Astrocyte (in vitro differentiated cells and primary cell): ENCODE measurements at places on chromosomes 3 and 15.

DNA sequence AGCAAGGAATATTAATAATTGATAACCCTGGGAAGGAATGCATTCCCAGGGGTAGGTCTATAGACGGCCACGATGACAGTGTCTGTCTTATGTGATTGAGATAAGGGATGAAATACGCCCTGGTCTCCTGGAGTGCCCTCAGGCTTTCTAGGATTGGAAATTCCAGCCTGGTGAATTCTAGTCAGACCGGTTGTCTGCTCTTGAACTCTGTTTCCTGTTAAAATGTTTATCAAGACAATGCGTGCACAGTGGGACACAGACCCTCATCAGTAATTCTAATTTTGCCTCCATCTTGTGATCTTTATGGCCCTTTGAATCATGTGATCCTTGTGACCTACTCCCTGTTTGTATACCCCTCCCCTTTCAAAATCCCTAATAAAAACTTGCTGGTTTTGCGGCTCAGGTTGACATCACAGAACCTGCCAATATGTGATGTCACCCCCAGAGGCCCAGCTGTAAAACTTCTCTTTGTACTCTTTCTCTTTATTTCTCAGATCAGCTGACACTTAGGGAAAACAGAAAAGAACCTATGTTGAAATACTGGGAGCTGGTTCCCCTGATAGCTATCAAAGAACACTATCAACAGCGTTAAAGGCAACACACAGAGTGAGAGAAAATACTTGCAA, 183.3 kb downstream of the PDE8A start:
- no peak overlapping the region for H3K27ac ChIP-seq
- DNase-seq: no peak
- H3K36me3 ChIP-seq: no peaks in the 10 kb centered on the region

DNA sequence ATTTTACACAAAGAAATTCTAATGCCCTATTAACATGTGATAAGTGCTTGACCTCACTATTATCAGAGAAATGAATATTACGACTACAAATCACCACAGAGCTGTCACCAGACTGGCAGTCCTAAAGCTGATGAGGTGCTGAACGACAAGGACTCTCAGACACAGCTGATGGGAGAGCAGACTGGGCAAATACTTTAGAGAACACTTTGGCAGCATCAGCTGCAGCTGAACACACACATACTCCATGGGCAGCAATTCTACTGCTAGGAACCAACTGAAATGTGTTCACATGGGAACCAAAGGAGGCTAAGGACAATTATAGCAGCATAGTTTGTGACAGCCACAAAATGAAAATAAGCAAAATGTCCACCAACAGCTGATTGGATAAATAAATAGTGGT, 45.5 kb downstream of the SUSD5 start:
- H3K27ac ChIP-seq: no peak overlapping the region
- DNase-seq: no peak
- H3K4me3 ChIP-seq: no peak overlapping the region
- H3K4me1 ChIP-seq: no peaks in the 10 kb centered on the region
- H3K27me3 ChIP-seq: no peaks in the 10 kb centered on the region

DNA sequence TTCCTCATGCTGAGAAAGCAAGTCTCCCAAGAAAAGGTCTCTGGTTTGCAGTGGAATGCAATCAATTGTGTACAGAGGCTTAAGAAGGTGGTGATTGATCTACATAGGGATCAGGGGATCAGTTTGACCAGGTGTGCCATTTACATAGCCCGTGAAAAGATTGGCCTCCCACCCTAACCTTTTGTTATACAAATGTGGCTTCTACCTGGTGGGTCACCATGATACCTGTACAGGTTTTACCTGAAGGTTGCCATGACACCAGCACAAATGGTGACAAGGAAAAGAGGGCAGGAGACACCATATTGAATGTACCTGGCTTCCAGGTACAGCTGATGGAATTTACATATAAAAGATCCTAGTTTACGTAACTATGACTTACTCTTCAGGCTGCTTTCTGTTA, 25.5 kb upstream of the TEX55 start:
- no peaks in the 10 kb centered on the region for H3K27me3 ChIP-seq
- no peaks in the 10 kb centered on the region for H3K36me3 ChIP-seq
- no peaks in the 10 kb centered on the region for H3K4me1 ChIP-seq
- no peak overlapping the region for H3K4me3 ChIP-seq

- H3K4me3 ChIP-seq: no peak overlapping the region
- H3K36me3 ChIP-seq: no peaks in the 10 kb centered on the region
- no peak overlapping the region for H3K27ac ChIP-seq
- H3K4me1 ChIP-seq: no peaks in the 10 kb centered on the region
- no peaks in the 10 kb centered on the region for H3K27me3 ChIP-seq
Measured at GRCh38 chr15:35926007-35926380, 380.0 kb upstream of the DPH6 start.

DNA sequence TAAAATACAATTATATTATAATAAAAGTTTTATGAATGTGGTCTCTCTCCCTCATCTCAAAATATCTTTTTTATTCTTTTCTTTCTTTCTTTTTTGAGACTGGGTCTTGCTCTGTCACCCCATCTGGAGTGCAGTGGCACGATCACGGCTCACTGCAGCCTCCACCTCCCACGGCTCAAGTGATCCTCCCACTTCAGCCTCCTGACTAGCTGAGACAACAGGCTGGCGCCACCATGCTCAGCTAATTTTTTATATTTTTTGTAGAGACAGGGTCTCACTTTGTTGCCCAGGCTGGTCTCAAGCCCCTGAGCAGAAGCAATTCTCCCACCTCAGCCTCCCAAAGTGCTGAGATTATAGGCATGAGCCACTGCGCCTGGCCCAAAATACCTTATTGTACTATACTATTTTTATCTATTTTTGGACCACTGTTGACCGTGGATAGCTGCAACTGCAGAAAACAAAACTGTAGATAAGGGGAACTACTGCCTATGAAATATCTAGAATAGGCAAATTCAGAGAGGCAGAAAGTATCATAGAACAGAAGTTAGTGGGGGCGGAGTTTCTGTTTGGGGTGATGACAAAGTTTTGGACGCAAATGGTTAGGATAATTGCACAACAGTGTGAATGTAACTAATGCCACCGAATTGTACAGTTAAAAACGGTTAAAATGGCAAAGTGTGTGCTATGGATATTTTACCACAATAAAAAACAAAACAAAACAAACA, 66.6 kb downstream of the SLC12A8 start:
- peaks cover 44% of the 10 kb centered on the region for H3K4me1 ChIP-seq
- no peaks in the 10 kb centered on the region for H3K36me3 ChIP-seq
- no peak for DNase-seq
- H3K27ac ChIP-seq: no peak overlapping the region
- H3K27me3 ChIP-seq: no peaks in the 10 kb centered on the region
